ENCODE measurements at places on chromosomes 7 and 10.
A peak's percentile ranks its signal among the peaks of the same experiment; 100 is the strongest.

- DNase-seq: no peak
These were observed 185.1 kb upstream of the PRPS1L1 start for GRCh38 chr7:18212758-18213157.

- DNase-seq: no peak
These were observed 1.3 kb downstream of the SPRN start for GRCh38 chr10:133422807-133423771.

- no peak for DNase-seq
These were observed 21.7 kb upstream of the AGFG2 start for GRCh38 chr7:100517305-100517704.

GRCh38 chr10:124049484-124049883, 43.9 kb downstream of the CHST15 start:
- DNase-seq: no peak

GRCh38 chr10:70125918-70126552, 6.6 kb downstream of the AIFM2 start:
- no peak for DNase-seq

- DNase-seq: no peak
These were observed 306.2 kb downstream of the PTPRN2 start for GRCh38 chr7:158281441-158281840.

- DNase-seq: no peak
These were observed 41.4 kb upstream of the SGCE start for GRCh38 chr7:94697035-94697974.

- DNase-seq: no peak
These were observed 123.5 kb downstream of the GLCCI1 start for GRCh38 chr7:8092140-8092539.

GRCh38 chr7:79149831-79150230, 303.6 kb downstream of the MAGI2 start:
- no peak for DNase-seq

DNA sequence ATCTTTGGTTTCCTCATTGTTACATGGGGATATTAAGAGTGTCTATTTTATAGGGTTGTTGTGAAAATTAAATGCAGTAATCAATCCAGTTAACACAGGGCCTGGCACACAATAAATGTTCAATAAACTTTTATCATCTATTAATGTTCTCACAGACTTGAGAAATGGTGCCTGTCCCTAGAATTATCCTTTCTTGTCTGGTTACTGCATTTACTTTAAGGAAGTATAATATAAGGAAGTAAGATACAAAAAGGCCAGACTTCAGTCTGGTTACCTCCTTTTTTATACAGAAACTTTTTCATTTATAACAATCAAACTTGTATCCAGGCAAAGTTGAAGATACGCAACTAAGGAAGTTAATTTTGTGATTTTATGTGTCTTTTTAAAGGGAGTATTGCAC, 117.0 kb downstream of the LHFPL3 start:
- no peak for DNase-seq

GRCh38 chr7:151082141-151083070, 887 bp downstream of the TMUB1 start:
- DNase-seq: no peak

- no peak for DNase-seq
These were observed 76.8 kb downstream of the ALOX5 start for GRCh38 chr10:45450866-45451265.

GRCh38 chr7:113756250-113756649, 162.6 kb downstream of the PPP1R3A start:
- no peak for DNase-seq

GRCh38 chr10:21520949-21521348, 4.5 kb downstream of the SKIDA1 start:
- no peak for DNase-seq

DNA sequence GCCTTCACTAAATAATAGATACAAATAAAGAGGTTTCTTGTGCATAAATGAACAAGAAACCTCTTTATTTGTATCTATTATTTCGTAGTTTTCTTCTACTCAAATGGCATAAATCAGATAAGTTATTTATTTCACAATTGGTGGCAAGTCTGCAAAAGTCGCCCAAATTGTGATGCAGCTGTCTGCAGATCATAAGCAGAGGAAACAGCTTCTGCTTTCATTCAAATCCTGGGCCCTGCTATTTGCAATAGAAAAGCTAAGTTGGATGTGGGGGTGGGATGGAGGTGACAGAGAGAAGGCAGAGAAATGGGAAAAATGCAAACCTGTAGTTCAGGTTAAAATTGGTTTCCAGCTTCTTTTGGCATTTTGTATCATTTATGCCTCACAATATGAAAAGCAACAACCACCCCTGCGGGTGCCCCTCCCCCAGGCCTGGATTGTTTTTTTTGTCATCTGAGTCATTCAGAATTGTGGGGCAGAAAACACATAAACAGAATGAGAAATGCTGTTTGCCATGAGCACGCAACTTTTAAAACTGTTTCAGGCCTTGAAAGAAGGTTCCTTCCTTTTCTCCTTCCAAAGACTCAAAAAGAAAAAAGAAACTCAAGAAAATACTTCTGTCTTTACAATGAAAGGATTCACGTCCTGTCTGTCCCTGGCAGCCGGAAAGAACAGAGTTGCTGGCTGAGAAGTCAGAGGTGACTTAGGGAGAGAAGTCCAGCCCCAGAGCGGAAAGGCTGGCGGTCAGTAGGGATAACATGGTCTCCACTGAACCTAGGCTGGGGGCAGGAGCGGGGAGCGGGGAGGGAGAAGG, 132.9 kb downstream of the BAMBI start:
- no peak for DNase-seq

DNA sequence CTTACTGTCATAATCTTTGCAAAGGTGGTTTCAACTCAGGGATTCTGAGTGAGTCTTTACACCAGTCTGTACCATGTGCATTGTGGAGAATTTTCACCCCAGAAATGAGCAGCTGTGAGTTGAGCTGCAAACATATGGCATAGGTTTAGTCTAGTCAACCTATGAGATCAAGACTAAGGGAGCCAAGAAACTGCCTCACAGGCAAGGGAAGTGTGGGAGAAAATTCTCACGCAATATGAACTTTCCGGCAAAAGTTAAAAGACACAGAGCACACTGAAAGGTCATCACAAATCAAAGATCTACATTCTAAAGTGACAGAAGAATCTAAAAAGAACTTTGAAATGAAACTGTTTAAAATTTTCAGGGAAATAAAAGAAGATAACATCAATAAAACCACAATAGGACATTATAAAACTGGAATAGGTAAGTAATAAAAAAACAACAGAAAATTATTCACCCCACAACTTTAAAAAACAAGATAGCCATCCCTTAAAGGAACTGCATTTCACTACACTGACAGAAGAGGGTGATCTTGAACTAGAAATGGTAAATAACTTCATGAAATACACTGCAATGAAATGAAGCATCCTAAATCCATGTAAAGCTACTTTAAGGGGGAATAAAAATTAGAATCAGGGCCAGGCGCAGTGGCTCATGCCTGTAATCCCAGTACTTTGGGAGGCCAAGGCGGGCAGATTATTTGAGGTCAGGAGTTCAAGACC, 63.5 kb downstream of the LGI1 start:
- DNase-seq: peak; percentile 12

DNA sequence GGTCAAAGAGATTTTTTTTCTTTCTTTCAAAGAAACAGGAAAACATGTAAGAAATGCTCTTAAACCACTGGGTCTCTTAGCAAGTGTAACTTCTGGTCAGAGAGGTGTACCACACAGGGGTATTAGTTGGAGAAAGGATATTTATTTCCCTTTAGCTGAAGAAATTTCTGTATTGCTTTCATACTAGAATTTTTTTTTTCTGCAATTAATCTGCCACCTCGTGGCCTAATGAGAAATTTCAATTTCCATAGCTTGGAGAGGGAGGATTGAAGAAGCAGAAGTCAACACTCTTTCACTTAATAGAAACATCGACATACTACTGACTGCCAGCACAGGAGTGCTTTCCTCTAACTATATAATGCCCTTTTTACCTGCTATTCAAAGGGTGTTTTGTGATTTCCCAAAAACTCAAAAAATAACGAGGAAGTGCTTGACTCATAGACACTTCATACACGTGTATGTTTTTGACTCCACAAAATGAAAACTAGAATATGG, 177.6 kb upstream of the NAMPT start:
- no peak for DNase-seq

DNA sequence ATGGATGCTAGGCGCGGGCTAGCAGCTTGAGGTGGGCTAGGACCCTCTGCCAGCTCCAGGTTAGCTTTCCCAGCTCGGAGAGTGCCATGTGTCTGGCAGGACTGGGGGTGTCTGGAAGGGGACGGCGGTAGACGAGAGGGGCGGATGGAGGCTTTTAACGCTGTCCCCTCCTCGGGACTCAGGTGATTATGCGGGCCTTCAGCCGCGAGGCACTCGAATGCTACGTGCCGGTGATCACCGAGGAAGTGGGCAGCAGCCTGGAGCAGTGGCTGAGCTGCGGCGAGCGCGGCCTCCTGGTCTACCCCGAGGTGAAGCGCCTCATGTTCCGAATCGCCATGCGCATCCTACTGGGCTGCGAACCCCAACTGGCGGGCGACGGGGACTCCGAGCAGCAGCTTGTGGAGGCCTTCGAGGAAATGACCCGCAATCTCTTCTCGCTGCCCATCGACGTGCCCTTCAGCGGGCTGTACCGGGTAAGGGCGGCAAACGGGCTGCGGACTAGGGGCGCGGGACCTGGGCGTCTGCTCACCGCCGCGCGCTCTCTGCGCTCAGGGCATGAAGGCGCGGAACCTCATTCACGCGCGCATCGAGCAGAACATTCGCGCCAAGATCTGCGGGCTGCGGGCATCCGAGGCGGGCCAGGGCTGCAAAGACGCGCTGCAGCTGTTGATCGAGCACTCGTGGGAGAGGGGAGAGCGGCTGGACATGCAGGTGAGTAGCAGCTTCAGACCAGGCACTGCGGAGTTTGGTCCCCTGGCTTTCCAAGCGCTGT, 1.1 kb downstream of the CYP26A1 start:
- no peak for DNase-seq

GRCh38 chr10:26335574-26336093, 102.5 kb upstream of the APBB1IP start:
- DNase-seq: no peak

GRCh38 chr7:115679976-115680375, 350.6 kb downstream of the TFEC start:
- peak; percentile 30 for DNase-seq

DNA sequence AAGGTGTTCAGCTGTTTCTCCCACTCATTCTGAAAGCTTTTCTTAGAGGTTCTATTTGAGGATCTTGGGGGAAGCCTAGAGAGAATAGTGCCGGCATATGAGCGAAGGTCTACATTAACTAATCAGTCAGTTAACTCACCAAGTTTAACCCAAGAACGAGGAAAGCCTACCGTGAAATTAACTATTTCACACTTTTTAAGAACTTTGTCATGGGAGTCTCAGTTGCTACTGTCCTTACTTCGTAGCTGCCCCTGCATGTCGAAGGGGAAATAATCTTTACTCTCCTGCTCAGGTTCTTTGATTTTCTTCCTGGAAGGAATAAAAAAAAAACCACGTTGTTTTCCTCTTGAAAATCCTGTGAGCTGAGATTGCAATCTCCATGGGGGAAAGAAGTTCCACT, 115.1 kb downstream of the FRMD4A start:
- no peak for DNase-seq

DNA sequence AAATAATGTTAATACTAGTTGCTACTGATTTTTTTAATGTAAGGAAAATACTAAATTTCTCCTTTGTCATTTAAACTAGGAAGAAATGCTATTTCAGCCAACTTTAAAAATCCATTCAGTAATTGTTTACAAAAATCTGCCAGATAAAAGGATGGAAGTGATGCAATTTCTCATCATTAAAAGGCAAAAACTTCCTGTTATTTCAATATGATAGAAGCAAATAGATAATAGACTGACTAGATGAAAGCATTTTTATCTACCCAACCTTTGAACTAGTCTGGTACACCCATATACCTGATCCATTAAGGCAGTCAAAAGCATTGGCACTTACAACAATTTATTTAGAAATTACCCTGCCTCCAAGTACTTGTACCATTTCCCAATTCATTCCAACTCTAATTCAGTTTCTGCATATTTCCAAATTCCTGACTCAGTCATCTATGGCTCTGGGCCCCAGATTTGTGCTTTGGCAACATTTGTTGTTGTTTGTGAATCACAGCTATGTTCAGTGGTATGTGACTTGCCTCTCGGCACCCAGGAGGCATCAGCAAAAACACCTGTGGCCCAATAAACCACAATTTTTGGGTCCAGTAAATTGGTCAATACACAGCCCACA, 482.6 kb upstream of the SEMA3A start:
- no peak for DNase-seq

DNA sequence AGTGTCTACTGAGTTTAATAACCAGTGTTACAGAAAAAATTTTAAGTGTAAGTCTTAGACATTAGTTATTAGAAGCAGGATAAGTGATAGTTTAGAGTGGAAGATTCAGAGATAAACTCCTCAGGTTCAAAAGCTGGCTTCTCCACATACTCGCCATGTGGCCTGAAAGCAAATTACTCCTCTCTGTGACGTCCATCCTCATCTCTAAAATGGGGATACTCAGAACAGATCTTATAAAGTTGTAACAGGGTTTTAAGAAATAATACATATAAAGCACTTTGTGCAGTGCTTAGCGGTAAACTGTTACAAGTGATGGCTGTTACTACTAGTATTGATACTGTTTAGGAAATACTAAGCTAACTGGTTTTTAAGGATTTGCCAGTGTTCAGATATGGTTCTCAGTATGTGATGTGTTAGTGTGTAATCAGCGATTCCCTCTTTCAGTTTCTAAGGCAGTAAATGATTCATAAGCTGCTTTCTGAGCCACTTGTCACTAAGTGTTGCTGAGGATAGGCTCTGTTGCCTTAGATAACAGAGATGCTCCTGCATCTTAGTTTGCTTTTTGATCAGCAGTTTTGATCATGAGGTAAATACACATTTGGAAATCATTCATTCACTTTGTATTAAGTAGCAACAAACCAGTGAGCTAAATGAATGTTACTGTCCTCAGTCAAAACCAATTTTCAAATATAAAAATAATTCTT, 58.7 kb downstream of the CYP51A1 start:
- no peak for DNase-seq

- no peak for DNase-seq
These were observed 727.0 kb downstream of the TYW1 start for GRCh38 chr7:67723591-67723990.

DNA sequence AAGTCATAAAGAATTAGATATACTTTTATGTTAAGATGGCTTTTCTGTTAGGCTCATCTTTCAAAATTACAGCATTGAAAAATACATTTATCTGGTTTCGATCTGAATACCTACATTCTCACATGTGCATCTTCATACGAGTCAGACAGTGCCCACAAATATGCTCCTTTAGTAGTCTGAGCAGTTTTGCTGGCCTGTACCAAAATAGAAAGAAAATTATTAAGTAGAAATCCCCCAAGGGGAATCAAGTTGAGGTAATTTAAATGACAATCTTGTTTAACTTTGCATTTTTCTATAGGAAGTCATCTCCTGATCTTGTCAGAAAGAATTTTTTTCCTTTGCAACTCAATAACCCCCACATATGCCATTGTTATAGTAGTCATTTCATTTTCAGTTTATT, 287.4 kb upstream of the SEMA3D start:
- no peak for DNase-seq

GRCh38 chr10:96988426-96988825, 156.3 kb downstream of the LCOR start:
- no peak for DNase-seq

- no peak for DNase-seq
These were observed 94.1 kb downstream of the LRRC18 start for GRCh38 chr10:48845512-48845911.

GRCh38 chr7:30389791-30390190, 88.8 kb downstream of the NOD1 start:
- no peak for DNase-seq

Measured in neuronal stem cell (in vitro differentiated cells).